ENCODE measurements at places on chromosomes 2 and 18. TPM values are rescaled to one million over a fixed set of nuclear protein-coding genes. Genes with fewer than 3 reads are reported as not detected.

PTH2R gene
- total RNA-seq = not detected

DNA sequence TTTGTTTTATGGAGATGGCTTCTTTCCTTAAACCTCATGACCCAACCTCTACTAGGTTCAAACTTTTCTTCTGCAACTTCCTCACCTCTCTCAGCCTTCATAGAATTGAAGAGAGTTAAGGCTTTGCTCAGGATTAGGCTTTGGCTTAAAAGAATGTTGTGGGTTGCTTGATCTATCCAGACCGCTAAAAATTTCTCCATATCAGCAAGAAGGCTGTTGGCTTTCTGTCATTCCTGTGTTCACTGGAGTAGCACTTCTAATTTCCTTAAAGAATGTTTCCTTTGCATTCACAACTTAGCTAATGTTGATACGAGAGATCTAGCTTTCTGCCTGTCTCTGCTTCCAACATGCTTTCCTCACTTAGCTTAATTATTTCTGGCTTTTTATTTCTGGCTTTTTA is 58.1 kb upstream of the KYNU start:
- no peak for DNase-seq

DNA sequence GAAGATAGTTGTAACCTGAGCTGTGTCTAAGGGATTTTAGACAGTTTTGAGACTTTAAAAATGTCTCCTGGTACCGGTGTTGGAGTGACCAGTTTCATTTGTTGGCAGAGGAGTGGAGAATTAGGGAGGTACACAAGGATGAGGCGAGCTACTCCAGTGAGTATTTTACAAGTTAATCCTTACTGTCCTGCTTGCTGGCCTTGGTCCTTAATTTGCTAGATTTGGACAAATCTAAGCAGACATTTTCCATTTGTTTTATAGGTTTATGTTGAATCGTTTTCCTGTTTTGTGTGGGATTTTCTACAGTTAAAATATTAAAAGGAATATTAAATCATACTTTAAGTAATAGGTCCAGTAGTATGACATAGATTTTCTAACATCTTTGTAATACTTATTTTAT is 101.8 kb downstream of the ZNF407 start:
- no peak for DNase-seq

WDFY1 gene
- 39.8 TPM for total RNA-seq

GRCh38 chr2:160460333-160460731 is 33.3 kb downstream of the RBMS1 start:
- no peak for DNase-seq

RGPD4 gene
- 0.08 TPM for total RNA-seq

- no peak for DNase-seq
Observed at GRCh38 chr2:137957033-137957432, 7.2 kb upstream of the HNMT start.

- peak; percentile 86 for DNase-seq
Observed at GRCh38 chr2:111121028-111121827, 514 bp downstream of the BCL2L11 start.

CFAP221 gene
- not detected for total RNA-seq

FLACC1 gene
- total RNA-seq = 0.80 TPM

DNA sequence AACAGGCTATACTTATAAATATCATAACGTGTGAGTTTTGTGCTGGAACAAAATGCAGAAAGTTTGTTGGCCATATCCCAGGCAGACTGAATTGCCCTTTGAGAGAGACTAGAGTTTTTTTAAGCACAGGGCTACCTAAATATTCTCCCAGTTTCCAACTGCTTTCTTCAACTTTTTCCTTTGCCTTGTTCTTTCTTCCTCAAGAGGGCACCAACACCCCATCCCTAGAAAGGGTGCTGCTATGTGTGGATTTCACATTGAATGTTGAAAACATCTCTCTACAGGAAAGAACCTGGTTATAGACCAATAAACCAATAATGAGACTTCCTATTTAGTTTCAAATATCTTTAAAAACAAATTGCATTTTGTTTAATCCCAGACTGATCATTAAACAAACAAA is 87.9 kb downstream of the ICOS start:
- DNase-seq = no peak

DBI gene
- total RNA-seq = 376 TPM

DNA sequence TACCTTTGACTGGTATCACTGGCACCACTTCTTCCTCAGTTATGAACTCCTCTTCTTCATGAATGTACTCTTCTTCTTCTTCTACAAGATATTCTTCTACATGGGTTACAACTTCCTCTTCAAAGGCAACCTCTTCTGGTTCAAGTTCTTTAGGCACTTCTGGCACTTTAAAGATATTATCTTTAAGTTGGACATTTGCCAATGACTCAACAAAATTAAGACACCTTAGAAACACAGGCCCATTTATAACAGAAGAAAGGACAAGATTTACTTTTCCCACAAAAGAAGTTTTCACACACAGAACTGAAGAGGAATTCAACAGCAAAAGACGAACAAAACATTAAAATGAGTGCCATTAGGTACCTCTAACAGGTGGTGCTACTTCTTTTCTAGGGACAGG is 127.3 kb downstream of the TTN start:
- DNase-seq = no peak

CCDC102B gene
- total RNA-seq = 2.7 TPM

DNA sequence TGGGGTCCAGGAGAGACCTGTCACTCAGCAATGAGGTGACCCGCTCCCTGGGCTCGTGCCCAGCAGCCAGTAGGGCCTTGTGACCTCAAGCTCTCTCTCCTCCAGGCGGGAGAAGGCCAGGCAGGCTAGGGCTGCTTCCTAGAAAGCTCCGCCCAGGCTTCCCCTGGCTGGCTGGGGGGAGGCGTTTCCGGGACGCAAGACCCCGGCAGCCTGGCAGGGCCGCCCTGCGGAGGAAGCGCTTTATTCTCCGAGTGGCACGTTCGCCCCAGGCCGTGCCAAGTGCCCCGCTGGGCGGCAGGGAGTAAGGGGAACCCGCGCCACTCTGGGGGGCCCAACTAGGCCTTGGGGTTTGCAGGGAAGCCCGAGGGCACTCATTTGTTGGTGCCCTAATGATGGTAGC is 21.2 kb upstream of the EPAS1 start:
- DNase-seq = no peak

DNA sequence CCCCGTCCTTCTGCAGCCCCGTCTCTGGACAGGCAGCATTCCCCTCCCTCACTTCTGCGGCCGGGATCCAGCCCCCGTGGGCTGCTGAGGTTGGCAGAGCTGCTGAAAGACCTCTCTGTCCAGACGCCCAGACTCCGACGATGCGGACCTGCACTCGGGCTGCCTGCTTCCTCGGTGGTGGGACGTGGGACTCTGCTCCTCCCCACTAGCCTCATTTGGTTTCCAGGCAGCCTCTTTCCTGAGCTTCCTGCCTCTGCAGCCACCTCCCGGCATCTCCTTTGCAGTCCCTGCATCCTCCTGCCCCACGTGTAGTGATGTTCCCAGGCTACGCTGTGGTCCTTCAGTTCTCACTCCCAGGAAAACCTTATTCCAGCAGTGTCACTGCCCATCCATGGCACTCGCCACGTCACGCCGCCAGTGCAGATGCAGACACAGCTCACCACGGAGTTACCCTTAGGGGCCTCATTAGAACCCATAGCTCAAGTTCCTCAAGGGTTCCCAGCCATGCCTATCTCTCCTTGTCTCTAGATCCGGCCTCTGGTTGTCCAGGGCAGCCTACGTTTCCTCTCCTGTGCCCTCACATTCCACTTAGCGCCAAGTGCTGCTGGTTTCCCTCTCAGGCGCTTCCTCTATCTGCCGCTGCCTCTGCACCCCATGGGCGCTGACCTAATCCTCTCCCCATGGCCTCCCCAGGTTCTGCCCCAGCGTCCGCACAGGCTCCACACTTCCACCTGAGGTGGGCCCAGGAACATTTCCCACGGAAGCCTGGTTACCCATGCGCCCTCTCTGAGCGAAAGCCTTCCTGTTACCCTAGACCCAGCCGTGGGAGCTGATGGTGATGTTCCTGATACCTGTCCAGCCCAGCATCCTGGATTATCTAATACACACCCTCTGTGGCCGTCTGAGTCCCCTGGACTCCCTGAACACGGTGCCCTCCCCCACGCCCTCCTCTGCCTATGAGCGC is 318.3 kb upstream of the MYT1L start:
- no peak for DNase-seq

GRCh38 chr2:709138-709765 is 32.0 kb upstream of the TMEM18 start:
- DNase-seq = no peak

DNA sequence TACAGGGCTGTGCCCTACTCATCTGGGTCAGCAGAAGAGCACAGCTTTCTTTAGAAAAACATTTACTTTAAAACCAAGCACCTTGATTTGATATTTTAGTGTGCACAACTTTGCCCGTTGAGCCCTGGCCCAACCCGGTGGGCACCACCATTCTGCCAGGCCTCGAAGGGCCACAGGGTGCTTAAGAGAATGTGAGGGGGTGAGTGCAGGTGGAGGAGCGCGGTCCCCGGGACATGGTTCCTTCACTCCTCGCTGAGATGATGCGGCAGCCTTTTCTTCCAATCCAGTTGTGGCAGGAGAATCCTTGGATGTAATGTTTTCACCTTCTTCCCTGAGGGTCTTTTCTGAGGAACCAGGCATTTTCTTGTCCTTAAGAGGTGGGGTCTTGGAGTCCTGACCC is 119.0 kb downstream of the RPIA start:
- no peak for DNase-seq

SULT1C4 gene
- total RNA-seq = 0.48 TPM

GRCh38 chr2:47259829-47260228 is 104.7 kb upstream of the STPG4 start:
- no peak for DNase-seq

TUBA3E gene
- total RNA-seq = not detected

- DNase-seq = no peak
Observed at GRCh38 chr2:62966991-62967390, 83.6 kb upstream of the OTX1 start.

GRCh38 chr2:164920430-164920829 is 34.9 kb downstream of the SLC38A11 start:
- DNase-seq = no peak

DNA sequence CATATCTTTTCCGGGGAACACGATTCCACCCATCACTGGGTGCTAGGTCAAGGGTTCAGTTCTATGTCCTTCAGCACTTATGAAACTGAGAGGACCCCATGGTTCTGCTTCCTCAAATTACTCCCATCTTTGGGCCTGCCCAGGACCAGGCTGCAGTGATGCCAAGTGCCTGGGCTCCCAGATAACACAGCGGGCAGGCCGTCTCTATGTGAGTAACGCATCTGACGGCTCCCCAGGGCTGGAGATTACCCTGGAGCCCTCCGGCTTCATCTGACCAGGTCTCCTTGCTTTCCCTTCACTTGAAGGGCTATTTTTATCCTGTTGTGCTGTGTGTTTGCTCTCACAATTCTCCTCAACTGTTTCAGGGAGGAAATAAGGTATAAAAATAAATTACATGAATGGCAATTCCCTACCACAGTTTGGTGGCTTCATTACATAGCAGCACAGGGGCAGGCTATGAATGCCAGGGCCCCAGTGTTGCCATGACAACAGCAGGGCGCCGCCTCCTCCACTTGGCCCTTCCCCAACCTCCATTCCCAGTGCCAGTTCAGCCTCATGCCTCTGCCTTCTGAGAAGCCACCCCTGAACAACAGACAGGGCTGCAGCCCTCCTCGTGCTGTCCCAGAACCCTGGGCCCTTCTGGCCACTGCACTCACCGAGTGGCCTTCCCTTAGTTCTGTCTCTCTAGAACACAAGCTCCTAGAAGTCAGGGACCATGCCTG is 25.4 kb upstream of the TMEM131 start:
- no peak for DNase-seq

GRCh38 chr2:49858657-49859056 is 704.3 kb upstream of the FSHR start:
- no peak for DNase-seq

FAM237A gene
- total RNA-seq = not detected

DNA sequence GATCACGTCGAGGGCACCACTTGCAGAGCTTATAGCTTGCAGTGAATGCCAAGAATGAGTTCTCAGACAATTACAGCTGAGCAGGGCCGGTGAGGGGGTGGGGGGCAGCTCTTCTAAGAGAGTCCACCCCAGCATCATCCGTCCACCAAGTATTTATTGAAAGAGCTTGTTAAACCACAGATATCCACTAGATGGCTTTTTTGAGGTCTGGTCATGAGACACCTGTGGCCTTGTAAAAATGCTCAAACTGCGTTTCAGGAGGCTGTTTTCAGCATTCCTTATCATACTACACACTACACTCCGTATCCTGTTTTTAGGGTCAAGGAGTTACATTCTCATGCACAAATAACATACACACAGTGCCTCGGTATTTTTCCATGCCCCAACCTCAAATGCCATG is 51.5 kb downstream of the DNAJC10 start:
- DNase-seq = no peak

IL1RL2 gene
- total RNA-seq = 15.9 TPM

DNA sequence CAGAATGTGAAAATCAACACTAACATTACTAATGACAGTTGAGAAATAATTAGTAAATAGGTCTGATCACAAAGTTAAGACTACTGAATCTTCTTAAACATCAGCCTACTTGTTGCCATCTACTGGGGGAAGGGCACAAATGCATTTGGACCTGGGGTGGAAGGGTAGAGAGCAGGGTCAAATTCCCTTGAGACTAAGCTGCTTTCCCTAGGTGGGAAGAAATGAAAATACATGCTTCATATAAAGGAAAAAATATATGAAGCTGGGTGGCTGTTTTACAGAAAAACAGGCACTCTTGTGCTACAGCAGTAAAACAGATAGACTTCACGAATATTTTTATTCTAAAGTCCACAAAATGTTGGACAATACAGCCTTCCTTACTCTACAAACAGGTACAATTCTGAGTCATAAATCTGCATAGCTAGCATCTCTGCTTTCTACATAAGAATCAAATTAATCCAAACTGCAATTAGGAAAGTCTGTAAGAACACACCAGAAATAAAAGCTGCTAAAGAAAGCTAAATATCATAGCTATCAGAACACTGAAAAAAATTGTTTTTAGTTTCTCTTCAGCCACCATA is 10.9 kb downstream of the TRIP12 start:
- no peak for DNase-seq

ZEB2 gene
- total RNA-seq = 42.6 TPM

DNA sequence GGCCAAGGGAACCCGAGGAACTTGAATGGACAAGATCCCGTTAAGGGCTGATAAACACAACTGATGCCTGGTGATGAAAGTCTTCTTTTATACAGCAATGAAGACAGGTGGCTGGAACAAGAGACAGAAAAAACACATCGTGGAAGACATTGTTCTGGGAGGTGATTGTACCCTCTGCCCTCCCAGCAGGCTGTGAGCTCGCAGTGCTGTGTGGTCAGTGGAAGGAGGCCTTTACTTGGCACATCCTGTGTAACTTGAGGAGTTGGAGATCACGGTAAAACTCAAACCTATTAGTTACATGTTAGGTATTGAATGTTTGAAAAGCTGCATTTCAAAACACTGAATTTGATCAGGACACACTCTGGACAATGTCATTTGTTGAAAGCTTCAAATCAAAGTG is 249.9 kb upstream of the EPAS1 start:
- no peak for DNase-seq

KATNAL2 gene
- 1.1 TPM for total RNA-seq

PRKRA gene
- 54.7 TPM for total RNA-seq

GRCh38 chr2:30491225-30491624 is 44.2 kb downstream of the LCLAT1 start:
- no peak for DNase-seq

Data from suprapubic skin (tissue), 4 donors.